ENCODE measurements at places on chromosomes 5 and 9.

DNA sequence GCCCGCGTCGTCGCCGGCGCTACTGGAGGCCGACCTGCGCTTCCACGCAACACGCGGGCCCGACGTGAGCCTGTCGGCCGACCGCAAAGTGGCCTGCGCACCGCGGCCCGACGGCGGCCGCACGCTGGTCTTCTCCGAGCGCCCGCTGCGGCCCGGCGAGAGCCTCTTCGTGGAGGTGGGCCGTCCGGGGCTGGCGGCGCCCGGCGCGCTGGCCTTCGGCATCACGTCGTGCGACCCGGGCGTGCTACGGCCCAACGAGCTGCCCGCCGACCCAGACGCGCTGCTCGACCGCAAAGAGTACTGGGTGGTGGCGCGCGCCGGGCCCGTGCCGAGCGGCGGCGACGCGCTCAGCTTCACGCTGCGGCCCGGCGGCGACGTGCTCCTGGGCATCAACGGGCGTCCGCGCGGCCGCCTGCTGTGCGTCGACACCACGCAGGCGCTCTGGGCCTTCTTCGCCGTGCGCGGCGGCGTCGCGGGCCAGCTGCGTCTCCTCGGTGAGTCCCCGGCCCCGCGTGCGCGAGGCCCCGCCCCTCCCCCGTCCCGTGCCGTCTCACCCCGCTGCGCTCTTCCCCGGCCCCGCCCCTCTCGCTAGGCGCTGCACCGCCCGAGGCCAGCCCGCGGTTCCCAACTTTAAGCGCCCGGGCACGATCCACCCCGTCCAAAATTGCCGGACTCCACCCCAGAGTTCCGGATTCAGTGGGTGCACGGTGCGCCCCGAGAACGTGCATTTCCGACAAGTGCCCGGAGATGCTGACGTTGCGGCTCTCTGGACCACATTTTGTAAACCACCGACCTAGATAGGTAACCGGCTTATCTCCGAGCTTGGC lies 42.8 kb downstream of the NEURL1B start:
- peak; percentile 69 for DNase-seq

GRCh38 chr5:151596828-151597539 lies 5.9 kb upstream of the FAT2 start:
- no peak for DNase-seq

GRCh38 chr5:126053630-126054029 lies 369.6 kb upstream of the GRAMD2B start:
- no peak for DNase-seq

DNA sequence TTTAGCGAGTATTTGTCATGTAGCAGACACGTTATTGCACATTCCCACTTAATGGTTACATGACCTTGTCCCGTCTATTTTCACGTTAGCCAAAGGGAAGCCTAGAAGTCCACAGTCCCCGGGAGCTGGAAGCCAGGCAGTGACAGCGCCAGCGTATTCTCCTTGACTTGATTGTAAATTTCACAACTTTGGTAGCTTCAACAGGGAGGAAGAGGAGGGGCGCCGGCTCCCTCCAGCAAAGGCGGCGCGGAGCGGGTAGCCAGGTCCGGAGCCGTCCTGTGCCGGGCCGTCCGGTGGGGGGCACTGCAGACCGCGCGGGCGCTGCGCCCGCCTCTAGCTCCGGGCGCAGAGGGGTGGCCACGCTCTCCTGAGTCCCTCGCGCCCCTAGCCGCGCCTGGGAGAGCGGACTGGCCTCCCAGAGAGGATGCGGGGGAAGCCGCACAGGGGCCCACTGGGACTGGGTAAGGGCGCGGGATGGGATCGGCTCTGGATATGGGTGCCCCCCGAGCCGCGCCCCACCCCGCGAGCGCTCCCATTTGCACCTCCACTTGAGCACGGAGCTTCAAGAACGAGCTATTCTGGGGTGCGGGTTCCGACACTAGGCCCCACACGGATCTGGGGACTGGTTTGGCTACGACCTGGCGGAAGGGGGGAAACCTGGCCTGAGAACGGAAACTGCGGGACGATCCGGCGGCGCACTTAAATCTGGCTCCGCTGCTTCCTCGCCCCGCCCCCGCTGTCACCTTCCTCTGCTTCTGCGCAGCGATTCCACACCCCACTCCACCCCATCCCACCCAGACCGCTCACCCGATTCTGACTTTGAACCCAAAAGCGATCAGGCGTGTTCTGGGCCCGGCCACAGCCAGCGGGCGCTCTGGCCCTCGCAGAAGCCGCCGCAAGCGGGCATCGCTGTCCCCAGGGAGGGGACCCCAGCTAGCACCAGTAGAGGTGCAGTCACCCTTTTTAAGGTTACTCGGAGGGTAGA lies 23.8 kb downstream of the KLF4 start:
- no peak for DNase-seq

GRCh38 chr9:134212809-134213507 lies 48.6 kb upstream of the RNU6ATAC start:
- DNase-seq = no peak

- DNase-seq = no peak
Measured at GRCh38 chr5:150159741-150160179, 4.1 kb upstream of the PDGFRB start.

DNA sequence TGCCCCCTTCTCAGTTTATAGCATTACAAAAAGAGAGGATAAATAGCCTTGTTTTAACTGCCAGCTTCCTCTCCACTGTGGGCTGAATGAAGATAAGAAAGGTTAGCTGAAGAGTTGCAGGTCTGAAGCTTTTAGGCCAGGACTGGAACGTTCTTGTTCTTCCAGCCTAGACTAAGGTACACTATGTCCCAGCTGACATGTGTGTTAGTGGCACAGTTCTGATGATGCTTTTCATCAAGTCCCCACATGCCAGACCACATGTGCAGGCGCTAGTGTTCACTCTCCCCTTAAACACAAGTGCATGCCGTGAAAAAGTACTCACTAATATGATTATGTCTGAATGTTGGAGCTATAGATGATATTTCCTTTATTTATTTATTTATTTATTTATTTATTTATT lies 40.7 kb downstream of the STXBP1 start:
- no peak for DNase-seq

DNA sequence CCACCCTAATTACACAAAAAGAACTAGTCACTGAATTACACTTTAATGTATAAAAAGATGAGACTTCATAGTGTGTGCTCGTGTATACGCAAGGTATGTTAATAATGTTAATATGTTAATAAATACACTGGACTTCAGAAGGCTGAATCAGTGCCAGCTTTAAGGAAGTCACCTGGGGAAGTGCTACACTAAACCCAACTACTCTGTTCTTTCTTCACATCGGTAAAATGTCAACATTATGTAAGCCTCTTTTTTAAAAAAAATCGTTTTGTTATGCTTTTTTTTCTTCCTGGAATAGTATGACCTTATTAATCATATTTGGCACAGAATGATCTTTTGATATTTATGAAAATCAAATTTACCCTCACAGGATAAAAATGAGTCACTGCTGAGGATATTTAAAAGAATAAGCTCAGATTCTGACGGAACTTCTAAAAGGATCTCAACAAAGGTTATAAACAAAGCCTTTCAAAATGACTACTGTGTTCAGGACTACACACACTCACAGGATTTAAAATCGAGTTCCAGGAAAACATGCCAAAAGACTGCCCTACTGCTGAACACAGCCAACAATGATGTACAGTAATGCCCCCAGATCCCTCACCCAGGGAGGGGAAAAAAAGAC lies 75.9 kb downstream of the AUH start:
- DNase-seq = no peak

DNA sequence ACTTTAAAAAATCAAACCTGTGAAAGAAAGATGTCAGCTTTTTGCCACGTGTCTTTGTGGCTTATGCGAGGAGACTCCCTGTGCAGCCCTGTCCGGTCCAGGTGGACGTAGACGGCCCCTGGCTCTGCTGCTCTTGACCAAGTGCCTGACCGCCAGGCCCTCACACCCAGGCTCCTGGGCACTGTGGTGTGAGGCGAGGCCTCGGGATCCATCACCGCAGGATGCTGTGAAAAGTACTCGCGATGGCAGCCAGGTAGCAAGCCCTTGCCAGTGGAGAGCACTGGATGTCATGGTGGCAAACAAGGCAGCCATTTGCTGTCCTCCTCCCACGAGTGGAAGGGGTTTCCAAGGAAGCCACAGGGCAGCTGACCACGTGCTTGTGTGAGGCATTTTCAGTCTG lies 245.1 kb downstream of the CACNA1B start:
- no peak for DNase-seq

- DNase-seq = no peak
Measured at GRCh38 chr9:94677929-94678328, 38.6 kb upstream of the FBP1 start.

DNA sequence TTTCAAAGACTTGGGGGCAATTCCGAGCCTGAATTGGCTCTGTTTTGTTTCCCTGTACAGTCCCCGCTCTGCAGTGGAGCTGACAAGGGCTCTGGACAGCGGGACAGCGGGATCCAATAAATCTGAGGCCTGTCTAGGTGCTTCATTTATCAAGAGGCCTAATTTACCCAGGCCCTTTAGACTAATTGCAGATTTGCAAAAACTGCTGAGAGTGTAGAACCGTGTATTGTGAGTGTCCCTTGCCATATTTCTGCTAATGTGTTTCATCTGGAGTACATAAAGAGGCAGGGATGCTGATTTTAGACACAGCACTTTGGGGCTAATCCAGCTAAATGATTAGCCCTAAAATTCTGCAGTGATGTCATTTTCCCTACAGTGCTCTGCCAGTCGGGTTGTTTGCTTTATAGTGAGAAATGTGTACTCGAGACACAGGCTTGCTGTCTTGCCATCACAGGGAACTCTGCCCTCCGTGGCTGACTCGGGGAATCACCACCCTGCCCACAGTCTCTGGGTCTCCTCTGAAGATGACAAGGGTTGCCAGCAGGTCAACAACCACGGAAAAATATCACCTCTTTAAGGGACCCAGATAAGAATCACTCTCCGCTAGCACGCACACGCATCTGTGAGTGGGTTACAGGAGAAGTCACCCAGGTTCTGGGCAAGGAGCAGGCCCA lies 592.0 kb downstream of the BNC2 start:
- no peak for DNase-seq

DNA sequence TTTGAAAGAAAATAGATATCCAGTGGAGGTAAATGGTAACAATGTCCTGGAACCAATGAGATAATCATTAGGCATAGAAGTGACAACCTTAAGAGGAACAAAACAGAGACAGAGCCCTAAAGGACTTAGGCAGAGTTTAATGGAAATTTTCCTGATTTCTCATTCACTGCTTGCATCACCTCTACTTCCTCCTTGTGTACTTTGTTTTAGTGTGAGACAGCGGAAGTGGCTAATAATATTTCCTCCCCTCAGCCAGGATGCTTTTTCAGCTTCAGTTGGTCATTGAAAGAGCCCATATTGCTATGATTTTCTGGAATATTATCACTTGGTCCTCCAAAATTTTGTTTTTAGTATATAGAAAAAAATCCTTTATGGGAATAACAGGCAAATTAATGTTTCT lies 153.4 kb upstream of the MPDZ start:
- DNase-seq = no peak

GRCh38 chr9:104608336-104608735 lies 2.9 kb upstream of the OR13C2 start:
- no peak for DNase-seq

DNA sequence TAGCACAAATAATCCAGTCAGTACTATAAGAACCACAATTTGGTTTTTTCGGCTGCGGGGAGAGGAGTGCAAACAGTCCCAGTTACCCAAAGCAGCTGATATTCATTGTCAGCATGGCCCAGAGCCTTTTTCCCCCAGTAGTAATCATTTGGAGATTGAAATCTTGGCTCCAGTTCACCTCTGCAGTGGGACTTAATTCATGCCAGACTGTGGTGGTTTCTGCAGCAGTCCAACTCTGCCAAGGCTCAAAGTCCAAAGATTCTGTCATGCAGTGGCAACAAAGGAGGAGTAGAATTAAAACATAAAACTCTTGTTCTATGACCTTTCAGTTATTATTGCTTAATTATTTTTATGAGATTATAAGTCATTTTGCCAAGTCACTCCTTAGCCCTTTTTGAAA lies 25.0 kb upstream of the TRIM36 start:
- no peak for DNase-seq

DNA sequence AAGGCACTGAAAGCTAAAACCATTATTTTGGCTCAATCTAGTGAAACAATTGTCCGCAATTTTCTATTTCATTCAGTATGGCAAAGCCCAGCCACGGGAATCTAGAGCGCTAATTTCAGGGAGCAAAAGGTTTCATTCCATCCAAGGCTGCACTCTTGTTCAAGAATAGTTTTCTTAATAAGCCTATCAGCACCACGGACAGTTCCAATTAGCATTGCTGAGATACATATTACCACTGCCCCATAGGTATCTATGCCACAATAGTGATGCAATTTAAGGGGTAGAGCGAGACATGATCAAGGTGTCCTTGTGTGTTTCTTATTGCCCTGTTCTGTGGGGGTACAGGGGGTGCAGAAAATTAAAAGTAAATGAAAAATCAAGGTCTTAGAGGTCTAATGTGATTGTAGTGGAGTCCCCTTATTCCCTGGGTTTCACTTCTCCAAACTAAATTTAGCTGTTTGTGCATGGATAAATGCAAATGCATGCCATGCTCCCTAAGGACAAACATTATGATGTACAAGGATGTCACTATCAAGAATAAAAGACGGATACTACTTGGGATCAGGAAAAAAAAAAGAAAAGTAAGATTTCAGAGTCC lies 45.5 kb downstream of the SPOCK1 start:
- no peak for DNase-seq

DNA sequence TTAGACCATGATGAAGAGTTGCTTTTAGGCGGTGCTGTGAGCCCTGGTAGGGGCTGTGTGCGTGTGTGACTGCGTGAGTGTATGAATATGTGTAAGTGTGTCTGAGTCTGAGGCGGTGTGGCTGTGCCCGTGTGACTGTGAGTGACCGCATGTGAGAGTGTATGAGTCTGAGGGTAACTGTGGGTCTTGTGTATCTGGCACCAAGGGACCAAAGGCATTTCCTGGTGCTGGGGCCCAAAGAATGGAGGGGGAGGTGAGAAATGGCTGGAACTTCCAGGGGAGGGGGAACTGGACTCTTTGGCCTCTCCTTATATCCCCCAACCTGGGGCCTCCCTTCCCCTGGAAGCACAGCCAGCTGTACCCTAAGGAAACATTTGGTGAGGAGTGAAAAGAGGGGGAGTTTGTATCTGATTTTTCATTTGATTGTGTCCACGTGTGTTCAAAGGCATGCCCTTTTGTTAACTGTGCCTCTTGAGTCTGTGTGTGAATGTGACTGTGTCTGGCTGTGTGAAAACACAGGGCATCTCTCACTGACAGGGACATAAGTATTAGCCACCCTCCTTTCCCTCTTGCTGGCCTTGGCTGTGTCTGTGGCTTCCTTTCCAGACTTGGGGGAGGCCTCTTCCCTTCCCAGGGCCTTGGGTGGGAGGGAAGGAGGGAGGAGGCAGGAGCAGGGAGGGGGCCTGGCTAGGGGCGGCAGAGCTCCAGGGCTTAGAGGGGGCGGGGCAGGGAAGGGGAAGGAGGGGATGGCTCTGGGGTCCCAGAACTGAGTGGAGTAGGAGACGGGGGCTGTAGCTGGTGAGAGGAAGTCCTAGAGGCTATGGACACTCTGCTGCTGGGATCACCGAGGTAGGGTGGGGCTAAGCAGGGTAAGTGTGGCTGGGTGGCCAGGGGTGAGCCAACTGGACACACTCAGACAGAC lies 1.4 kb downstream of the IL11RA start:
- DNase-seq = no peak

- no peak for DNase-seq
Measured at GRCh38 chr5:150851039-150851438, 4.7 kb downstream of the IRGM start.
